ENCODE measurements at places on chromosomes 2 and 18.

DNA sequence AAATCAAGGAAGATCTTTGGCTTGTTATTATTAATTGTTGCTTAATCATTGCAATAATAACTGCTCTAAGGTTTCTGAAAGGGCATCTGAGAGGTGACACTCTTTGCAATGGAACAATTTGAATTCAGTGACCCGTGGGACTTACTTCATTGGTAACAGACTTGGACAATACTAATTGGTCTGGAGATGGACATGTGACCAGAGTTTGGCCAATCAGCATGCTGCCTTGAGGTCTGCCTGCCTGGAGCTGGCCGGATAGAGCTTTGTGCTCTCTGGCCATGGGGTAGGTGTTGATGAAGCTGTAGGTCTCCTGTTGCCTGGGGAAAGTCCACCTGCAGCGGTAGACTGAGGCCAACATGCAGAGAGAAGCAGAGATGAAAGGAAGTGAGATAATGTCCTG, 24.0 kb upstream of the VPS4B start:
- no peak for DNase-seq

GRCh38 chr2:181262782-181263181, 194.4 kb upstream of the ITGA4 start:
- DNase-seq = no peak

DNA sequence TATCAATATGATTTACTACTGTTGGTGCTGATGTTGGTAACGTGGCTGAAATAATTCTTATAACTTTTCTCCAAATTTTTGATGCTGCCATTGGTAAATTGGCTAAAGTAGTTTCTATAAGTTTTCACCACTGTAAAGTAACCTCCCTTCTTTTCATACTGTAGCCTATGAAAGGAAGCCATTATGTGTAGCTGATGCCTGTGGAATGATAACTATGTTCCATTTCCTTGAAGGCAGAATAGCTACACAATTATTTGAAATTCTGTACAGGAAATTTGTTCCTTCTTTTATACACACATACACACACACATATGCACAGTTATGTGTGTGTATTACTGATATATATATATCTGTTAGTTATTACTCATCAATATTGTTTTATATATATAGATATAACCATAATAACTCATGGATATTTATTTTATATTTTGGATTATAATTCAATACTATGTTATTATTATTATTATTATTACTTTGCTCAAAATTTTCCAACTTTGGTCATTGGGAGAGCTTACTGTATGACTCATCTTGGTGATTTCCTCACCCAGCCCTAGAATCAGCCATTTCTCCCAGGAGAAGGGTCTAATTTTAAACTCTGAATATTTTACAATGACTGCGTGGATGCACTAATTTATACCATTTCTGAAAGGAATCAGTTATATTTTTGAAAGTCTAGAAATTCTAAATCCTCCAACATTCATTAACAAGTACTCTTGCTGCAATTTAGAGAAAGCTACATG, 1677.7 kb downstream of the SUCLG1 start:
- DNase-seq = no peak

GRCh38 chr2:61244694-61245093, 82.7 kb downstream of the C2orf74 start:
- no peak for DNase-seq

Data from NCI-H2171 treated with DMSO at 0.1 percent for 48 hours (cell line).